ENCODE measurements at places on chromosomes 2 and 18.

GRCh38 chr2:187918996-187919821 lies 365.0 kb upstream of the TFPI start:
- DNase-seq = no peak

GRCh38 chr18:13394801-13395200 lies 176.2 kb downstream of the LDLRAD4 start:
- DNase-seq = no peak

DNA sequence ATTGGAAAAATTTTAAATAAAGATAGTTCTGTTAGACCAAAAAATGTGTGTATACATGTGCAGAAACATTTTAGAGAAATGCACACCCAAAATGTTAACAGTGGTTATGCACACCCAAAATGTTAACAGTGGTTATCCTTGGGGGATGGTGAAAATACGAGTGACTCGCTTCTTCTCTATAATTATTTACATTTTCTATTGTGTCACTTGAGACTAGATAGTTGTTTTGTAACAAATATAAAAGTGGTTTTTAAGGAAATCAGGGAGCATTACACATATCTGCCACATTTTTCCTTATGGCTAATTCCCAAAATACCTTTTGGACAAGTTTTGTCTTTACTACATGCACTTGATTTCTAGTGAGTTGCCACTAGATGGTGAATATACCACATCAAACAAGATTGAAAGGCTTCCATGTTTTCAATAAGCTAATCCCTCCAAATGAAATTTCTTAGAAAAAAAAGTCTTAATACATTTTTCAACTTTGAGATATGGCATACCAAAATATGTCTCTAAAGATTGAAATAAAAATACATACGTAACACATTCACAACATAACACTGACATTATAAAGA lies 9.0 kb upstream of the HIBCH start:
- DNase-seq = no peak

DNA sequence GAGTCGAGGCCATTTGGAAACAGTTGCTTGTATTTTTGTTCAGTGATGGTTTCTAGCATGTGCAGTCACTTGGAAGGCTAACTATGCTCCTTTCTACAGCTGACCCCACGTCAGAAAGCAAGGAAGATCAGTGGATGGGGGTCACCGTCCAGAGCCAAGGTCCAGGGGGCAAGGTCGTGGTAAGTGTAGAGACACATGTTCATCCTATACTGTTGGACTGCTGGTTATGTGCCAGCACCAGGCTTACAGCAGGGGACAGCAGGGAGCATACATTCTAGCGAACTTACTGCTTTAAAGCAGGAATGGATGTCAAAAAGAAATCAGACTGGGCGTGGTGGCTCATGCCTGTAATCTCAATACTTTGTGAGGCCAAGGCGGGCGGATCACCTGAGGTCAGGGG lies 40.0 kb downstream of the ITGA6 start:
- no peak for DNase-seq

- no peak for DNase-seq
Observed at GRCh38 chr2:1739322-1739957, 4.9 kb downstream of the PXDN start.

DNA sequence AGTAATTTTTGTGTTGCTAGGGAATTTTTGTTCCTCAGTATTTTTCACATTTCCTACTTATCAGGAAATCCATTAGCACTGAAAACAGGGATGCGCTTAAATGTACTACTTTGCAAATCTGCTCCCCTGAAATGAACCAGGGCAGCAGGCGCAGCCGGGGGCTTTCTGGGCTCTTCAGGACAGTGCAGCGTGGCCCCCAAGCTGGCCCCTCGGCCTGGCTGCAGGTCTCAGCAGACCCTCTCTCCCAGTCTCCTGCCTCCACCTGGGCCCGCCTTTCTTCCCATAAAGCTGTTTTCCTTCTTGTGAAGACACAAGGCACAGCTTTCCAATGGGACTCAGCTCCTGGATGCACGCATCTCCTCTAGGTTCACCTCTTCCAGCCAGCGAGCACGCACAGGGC lies 35.3 kb downstream of the EIPR1 start:
- no peak for DNase-seq

- DNase-seq = peak; percentile 42
Observed at GRCh38 chr2:207530160-207531031, 634 bp downstream of the CREB1 start.

DNA sequence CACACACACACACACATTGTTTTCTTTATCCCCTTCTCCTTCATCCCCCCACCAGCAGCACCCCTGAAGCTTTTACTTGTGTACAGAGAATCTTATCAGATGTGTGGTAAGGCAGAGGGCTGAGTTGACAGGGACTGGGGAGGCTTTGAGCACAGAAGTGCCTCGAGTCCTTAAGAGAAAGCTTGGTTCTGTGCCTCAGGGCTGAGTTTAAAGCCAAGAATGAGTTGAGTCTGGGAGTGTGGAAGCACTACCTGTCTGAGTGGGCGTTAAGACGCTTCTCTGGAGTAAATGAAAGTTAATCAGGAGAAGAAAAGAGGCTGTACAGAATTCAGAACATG lies 2.7 kb downstream of the ID2 start:
- DNase-seq = peak; percentile 29

DNA sequence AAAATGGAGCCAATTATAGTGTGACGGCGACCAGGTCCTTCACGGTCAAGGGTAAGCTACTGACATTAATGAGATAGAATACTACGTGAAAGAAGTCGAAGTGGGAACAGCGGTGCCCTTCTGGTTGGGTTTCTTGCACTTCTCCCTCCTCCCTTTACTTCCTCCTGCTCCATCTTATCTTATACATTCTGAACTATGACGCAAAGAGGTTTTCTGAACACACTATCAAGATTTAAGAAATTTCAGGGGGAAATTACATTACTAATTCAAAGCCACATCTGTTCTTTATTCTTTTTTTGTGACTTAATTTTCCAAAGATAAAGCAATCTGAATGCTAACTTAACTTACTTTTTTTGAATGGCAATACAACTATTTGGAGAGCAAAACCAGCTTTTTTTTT lies 14.8 kb upstream of the IL18R1 start:
- DNase-seq = no peak

DNA sequence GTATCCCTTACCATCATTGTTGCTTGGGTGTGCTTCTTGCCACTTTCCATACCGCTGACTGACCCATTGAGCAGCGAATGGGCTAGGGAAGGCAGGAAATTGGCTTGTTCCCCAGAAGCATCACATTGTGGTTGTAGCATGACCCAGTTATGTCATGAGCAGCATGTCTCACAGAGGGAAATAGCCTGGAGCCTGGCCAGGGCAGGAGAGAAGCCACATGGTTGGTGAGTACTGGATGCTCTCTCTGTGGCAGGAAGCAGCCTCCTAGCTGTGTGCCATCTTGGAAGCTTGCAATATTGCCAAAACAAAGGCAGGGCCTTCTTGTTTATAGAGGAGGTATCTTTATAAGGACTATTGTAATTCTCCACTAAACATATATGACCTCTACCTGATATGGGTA lies 482.6 kb downstream of the PIK3C3 start:
- DNase-seq = no peak

GRCh38 chr18:49907346-49907929 lies 94.1 kb upstream of the ACAA2 start:
- DNase-seq = no peak

GRCh38 chr2:206558492-206558891 lies 83.8 kb upstream of the FAM237A start:
- DNase-seq = no peak

GRCh38 chr2:10246831-10247230 lies 55.9 kb upstream of the HPCAL1 start:
- no peak for DNase-seq

DNA sequence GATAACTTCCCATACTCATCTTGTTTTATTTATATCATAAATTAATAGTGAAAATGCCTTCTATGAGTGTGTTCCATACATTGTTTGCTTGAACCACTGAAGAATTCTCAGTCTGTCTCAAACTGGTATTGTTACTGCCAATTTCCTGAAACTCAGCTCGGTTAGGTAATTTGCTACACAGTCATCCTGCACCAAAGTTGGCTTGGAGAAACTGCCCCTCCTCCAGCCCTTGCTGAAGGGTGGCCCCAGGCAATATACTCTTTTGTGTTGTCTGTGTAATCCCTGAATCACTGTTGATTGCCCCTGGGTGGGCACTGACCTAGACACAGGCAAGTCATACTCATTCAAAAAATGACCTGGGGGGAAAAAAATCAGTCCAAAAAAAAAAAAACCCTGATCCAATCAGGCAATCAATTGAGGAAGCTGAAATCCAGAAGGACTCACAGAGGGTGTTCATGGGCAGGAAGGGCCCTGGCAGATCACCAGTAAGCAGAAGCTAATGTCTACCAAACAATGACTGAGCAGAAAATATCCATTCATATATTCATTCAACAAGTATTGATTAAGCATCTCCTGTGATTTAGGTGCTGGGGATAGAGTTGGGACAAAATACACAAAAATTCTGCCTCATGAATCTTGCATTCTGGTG lies 3.8 kb upstream of the SESTD1 start:
- peak; percentile 64 for DNase-seq

- peak; percentile 93 for DNase-seq
Observed at GRCh38 chr2:205024822-205025518, 479.7 kb downstream of the PARD3B start.

DNA sequence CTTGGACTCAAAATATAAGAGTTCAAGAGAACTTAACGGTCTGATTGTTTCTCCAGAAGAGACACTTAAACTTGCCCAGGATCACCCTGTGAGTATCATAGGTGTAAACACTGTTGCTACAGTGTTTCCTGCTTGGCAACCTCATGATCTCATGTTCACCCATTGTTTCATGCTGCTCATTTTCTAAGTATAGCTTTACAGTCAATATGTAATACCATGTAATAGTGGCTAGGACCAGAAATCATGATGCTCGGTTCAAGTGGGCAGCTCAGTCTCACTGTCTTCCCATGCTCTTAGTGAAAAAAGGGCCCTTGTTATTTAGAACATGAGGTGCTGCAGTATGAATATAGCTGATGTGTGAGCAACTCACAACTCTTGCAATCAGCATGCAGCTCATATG lies 157.5 kb downstream of the CERS6 start:
- no peak for DNase-seq

DNA sequence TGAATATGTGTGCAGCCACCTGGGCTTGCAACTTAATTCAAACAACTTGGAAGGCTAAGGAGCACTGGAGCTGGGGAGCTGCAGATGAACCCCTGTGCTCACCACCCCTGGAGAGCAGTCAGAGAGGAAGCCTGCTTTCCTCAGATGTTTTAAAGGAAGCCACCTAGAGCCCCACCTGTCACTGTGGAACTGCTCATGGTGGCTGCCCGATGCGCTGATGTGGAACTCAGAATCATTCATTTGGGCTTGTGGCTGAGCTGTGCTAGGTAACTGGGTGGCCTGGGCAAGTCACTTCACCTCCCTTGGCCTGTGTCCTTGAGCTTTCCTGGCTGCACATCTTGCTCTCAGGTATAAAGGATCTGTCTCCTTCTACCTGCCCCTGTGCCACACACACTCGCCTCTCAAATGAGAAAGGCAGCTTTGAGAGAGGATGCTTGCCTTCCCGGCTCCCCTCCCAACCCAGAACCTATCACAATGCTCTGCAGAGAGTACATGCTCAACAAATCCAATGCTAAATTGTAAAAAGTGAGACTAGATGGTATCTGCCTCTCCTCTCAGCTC lies 41.3 kb downstream of the BCL11A start:
- no peak for DNase-seq

DNA sequence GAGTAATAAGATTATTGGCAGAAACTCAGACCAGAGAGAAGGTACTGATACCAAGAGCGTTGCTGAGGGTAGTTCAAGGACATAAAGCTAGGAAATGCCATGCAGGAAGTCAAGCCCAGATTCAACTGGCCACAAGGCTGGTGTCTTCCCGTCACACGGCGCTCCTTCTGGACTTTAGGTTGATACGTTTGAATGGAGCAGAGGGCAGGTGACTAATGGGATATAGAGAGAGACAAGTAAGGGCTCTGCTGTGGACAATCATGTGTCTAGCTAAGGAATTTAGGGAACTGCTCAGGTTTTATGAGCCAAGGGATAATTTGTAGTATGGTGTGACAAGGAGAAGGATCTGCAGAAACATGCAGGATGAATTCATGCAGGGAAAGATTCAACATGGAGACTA lies 83.9 kb upstream of the MC2R start:
- no peak for DNase-seq

GRCh38 chr18:54679318-54680149 lies 88.5 kb downstream of the DYNAP start:
- peak; percentile 35 for DNase-seq

- no peak for DNase-seq
Observed at GRCh38 chr2:16189029-16189835, 248.9 kb downstream of the MYCN start.

GRCh38 chr2:212843409-212844199 lies 305.0 kb upstream of the ERBB4 start:
- peak; percentile 69 for DNase-seq

DNA sequence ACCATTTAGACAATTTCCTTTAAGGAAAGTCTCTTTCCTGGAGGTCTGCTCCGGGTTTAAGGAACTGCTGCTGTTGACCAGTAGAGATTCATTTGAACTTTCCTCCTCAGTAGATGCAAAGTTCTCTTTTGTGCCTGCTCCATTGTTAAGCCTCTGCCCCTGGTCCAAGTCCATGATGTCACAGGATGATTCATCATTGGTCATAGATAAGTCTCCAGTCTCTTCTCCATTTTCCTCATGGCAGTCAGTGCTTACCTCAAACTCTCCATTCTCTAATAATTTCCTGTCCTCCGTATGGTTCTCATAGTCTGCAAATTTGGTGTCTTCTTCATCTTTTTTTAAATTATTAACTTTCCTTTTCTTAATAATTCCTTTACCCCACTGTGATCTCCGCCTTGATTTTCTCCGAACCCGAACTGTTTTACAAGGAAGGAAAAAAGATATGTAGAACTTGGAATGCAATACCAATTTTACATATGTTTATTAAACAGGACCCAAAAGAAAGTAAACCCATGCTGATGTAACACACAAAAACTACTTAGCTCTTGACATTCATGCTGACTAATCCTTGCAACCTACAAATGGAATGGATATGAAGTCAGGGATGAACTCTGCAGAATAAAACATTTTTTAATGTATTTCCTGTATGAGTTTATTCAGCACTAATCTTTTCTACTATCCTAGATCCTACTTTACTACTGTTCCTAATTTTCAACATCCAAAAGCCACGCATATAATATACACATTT lies 169.1 kb downstream of the ATAD2B start:
- peak; percentile 77 for DNase-seq

DNA sequence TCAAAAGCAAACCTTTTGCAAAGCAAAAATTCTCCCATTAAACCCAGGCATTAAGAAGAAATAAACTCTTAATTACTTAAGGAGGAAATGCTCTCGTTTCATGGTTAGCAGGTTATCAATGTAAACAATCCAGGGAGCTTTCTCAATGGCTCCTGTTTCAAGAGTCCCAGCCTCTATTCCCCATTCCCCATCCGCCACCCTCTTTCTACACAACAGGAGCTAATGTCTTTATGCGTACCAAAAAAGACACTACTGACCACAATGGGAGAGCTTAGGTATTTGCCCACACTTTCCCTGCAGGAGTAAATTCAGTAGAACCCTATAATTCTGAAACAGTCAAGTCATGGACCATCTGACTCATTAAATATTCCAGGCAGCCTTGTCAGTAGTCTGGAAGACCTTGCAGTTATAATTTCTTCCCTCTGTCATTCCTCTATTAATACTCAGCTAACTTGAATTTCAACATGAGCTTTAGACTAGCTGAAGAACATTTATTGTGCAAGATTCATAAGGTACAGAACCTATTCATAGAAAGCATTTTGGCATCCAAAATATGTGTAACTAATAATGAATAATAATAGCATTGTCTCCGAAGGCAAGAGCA lies 48.6 kb downstream of the SLC8A1 start:
- DNase-seq = no peak
